ENCODE measurements at places on chromosomes 2 and 18. TPM values are rescaled to one million over a fixed set of nuclear protein-coding genes. Genes with fewer than 3 reads are reported as not detected.

CCDC150 gene
- total RNA-seq = 26.3 TPM

MBP gene
- 11.4 TPM for total RNA-seq

PIEZO2 gene
- total RNA-seq = 0.11 TPM

PLCD4 gene
- total RNA-seq = 0.26 TPM

TACR1 gene
- total RNA-seq = 0.07 TPM

MARCHF4 gene
- not detected for total RNA-seq

SERPINB12 gene
- not detected for total RNA-seq

PPIG gene
- total RNA-seq = 68.9 TPM

ALPI gene
- total RNA-seq = 4.4 TPM

CD28 gene
- total RNA-seq = 0.30 TPM

LOXHD1 gene
- not detected for total RNA-seq

IL1RL1 gene
- total RNA-seq = not detected

RGPD4 gene
- total RNA-seq = not detected

GALNT3 gene
- total RNA-seq = 17.2 TPM

PSTPIP2 gene
- total RNA-seq = 13.3 TPM

MEIS1 gene
- total RNA-seq = 7.4 TPM

MALT1 gene
- total RNA-seq = 22.6 TPM

COL3A1 gene
- total RNA-seq = 29.2 TPM

UGT1A9 gene
- total RNA-seq = 0.20 TPM

CCDC85A gene
- total RNA-seq = not detected

CXCR1 gene
- not detected for total RNA-seq

MRPL44 gene
- 64.9 TPM for total RNA-seq

MARCO gene
- 0.43 TPM for total RNA-seq

CFC1B gene
- not detected for total RNA-seq

PFN4 gene
- 1.4 TPM for total RNA-seq

RESP18 gene
- total RNA-seq = not detected

MYCN gene
- total RNA-seq = 46.6 TPM

TDRD15 gene
- total RNA-seq = not detected

PLEKHH2 gene
- total RNA-seq = 0.28 TPM

CAMKMT gene
- total RNA-seq = 25.2 TPM

BOK gene
- 18.6 TPM for total RNA-seq

SLC8A1 gene
- 0.21 TPM for total RNA-seq

C1GALT1C1L gene
- 0.37 TPM for total RNA-seq

SAG gene
- not detected for total RNA-seq

TNFAIP6 gene
- not detected for total RNA-seq

SERPINB10 gene
- total RNA-seq = not detected

CNTNAP5 gene
- 0.07 TPM for total RNA-seq

PRKRA gene
- 58.3 TPM for total RNA-seq

PTPN2 gene
- total RNA-seq = 53.4 TPM

TMEM178A gene
- total RNA-seq = not detected

CNGA3 gene
- not detected for total RNA-seq

PDE11A gene
- 0.25 TPM for total RNA-seq

GALNT14 gene
- not detected for total RNA-seq

TRIM43 gene
- total RNA-seq = not detected

FBLN7 gene
- 0.39 TPM for total RNA-seq

NXPH2 gene
- total RNA-seq = not detected

DPP10 gene
- total RNA-seq = not detected

IL18R1 gene
- total RNA-seq = not detected
